Panc1 (cell line): ENCODE measurements at places on chromosomes 6 and 20.
A peak's percentile ranks its signal among the peaks of the same experiment; 100 is the strongest.

- H3K4me3 ChIP-seq = no peak overlapping the region
- DNase-seq = no peak
- no peaks in the 10 kb centered on the region for H3K27me3 ChIP-seq
- H3K4me1 ChIP-seq = no peaks in the 10 kb centered on the region
- no peak overlapping the region for H3K27ac ChIP-seq
These were observed 450.8 kb upstream of the SOX4 start for GRCh38 chr6:21142741-21143140.

DNA sequence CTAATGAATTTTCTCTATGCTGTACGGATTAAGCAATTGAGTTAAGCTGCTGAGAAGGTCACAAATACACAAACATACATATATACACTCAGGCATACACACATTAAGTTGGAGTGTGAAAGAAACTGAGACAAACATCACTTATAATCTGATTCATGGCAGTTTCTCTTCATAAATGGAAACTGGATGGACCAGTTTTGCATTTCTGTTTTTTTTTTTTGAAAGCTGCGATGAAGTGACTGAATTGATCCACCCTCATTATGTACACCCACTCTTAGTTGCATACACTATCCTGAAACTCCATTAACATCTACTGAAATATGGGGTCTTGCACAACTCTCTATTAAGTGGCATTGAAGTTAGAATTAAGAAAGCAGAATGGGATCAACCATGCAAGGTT is 32.9 kb upstream of the TENT5A start:
- no peak for DNase-seq
- no peak overlapping the region for H3K4me3 ChIP-seq
- no peak overlapping the region for H3K27ac ChIP-seq
- no peaks in the 10 kb centered on the region for H3K27me3 ChIP-seq
- no peaks in the 10 kb centered on the region for H3K36me3 ChIP-seq
- H3K4me1 ChIP-seq = no peaks in the 10 kb centered on the region

GRCh38 chr6:122969999-122970533 is 26.0 kb upstream of the CLVS2 start:
- no peaks in the 10 kb centered on the region for H3K36me3 ChIP-seq
- H3K27ac ChIP-seq = no peak overlapping the region
- no peak for DNase-seq
- no peaks in the 10 kb centered on the region for H3K27me3 ChIP-seq
- H3K4me3 ChIP-seq = no peak overlapping the region

GRCh38 chr20:56759741-56760278 is 130.7 kb downstream of the TFAP2C start:
- no peak for DNase-seq
- no peaks in the 10 kb centered on the region for H3K4me1 ChIP-seq
- no peak overlapping the region for H3K4me3 ChIP-seq

GRCh38 chr6:166752097-166752496 is 125.0 kb upstream of the RPS6KA2 start:
- peaks cover 6% of the 10 kb centered on the region for H3K4me1 ChIP-seq
- H3K27ac ChIP-seq = no peak overlapping the region
- no peak for DNase-seq
- H3K36me3 ChIP-seq = no peaks in the 10 kb centered on the region
- no peaks in the 10 kb centered on the region for H3K27me3 ChIP-seq

- H3K4me3 ChIP-seq = peak overlapping the region; percentile 72
- peak overlapping the region; percentile 81 for H3K27ac ChIP-seq
- DNase-seq = no peak
These were observed 1.2 kb downstream of the MTCH1 start for GRCh38 chr6:36984581-36985416.

DNA sequence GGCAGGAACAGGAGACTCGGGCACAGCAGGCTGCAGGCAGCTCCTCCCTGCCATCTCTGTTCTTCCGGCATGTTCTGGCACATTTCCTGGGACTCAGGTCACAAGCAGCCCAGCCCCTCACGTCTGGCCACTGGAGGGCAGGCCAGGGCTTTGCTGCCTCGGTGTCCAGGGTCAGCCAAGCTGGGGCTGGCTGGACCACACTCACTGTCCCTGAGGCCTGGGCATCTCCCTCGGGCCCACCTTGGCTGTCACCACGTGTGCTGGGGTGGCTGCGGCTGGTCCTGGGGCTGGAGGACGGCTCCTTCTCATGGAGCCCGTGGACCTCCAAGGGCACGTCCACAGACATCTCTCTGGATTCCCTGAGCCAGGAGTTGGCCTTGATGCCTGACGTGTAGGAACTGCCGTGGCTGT is 18.5 kb downstream of the FRMD1 start:
- no peak overlapping the region for H3K4me3 ChIP-seq
- no peaks in the 10 kb centered on the region for H3K36me3 ChIP-seq
- DNase-seq = no peak

GRCh38 chr6:117384659-117385058 is 41.1 kb downstream of the ROS1 start:
- no peak for DNase-seq
- H3K27ac ChIP-seq = no peak overlapping the region
- H3K4me1 ChIP-seq = no peaks in the 10 kb centered on the region
- H3K4me3 ChIP-seq = no peak overlapping the region
- no peaks in the 10 kb centered on the region for H3K36me3 ChIP-seq

GRCh38 chr6:21110684-21111083 is 482.9 kb upstream of the SOX4 start:
- H3K27me3 ChIP-seq = no peaks in the 10 kb centered on the region
- DNase-seq = no peak
- peak overlapping the region; percentile 93 for H3K27ac ChIP-seq
- no peaks in the 10 kb centered on the region for H3K36me3 ChIP-seq

DNA sequence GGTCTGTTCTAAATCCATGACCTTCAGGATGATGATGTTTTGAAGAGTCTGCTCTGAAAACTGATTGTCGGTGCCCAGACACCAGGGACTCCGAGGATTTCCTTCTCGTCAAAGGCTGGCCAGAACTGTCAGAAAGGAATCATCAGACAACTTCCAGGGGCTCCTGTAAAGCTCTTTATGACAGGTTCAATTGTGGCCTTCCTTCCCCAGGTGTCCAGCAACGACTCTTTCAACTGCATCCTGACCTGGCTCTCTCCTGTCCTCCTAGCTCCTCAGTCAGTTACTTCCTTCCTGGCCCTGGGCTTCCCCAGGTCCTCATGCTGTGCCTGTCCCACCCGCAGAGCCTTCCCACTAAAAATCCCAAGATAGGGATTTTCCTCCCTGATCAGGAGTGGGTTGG is 279.9 kb upstream of the RNF24 start:
- no peak overlapping the region for H3K27ac ChIP-seq
- H3K36me3 ChIP-seq = no peaks in the 10 kb centered on the region
- H3K4me1 ChIP-seq = no peaks in the 10 kb centered on the region
- no peak overlapping the region for H3K4me3 ChIP-seq
- H3K27me3 ChIP-seq = peaks cover 3% of the 10 kb centered on the region; the same call in 1 of the 2 replicates
- DNase-seq = no peak
